ENCODE measurements at places on chromosomes 2 and 18.

DNA sequence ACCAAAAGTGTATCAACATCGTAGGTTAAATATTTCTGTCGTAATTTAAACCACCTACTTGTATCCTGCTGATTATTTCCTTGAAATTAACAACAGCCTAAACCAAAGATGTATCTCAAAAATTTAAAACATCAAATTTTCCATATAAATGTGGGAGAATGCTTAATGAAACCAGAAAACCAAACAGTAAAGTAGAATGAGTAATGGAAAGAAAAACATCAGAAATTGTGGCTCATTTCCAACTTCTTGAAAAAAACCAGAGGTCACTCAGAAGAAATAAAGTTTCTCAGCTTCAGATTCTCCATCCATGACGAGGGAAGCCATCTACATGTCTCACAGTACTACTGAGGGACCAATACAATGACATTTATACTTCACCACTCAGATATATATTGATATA lies 296.5 kb downstream of the NOL4 start:
- no peaks in the 10 kb centered on the region for H3K36me3 ChIP-seq
- DNase-seq: no peak
- H3K27me3 ChIP-seq: no peaks in the 10 kb centered on the region
- H3K27ac ChIP-seq: no peak overlapping the region
- H3K4me3 ChIP-seq: no peak overlapping the region

- H3K4me3 ChIP-seq: no peak overlapping the region
- no peaks in the 10 kb centered on the region for H3K36me3 ChIP-seq
- DNase-seq: no peak
- H3K4me1 ChIP-seq: peaks cover 7% of the 10 kb centered on the region
Measured at GRCh38 chr2:178913049-178913441, 105.8 kb upstream of the TTN start.

GRCh38 chr2:43065871-43066270 lies 160.5 kb downstream of the ZFP36L2 start:
- H3K36me3 ChIP-seq: peaks cover 3% of the 10 kb centered on the region
- no peak overlapping the region for H3K27ac ChIP-seq
- H3K4me3 ChIP-seq: no peak overlapping the region
- DNase-seq: no peak
- no peaks in the 10 kb centered on the region for H3K27me3 ChIP-seq
- peaks cover 6% of the 10 kb centered on the region for H3K4me1 ChIP-seq

GRCh38 chr2:52881606-52882005 lies 886.0 kb upstream of the CHAC2 start:
- no peaks in the 10 kb centered on the region for H3K27me3 ChIP-seq
- H3K4me3 ChIP-seq: no peak overlapping the region
- no peak for DNase-seq
- no peaks in the 10 kb centered on the region for H3K4me1 ChIP-seq
- no peak overlapping the region for H3K27ac ChIP-seq
- H3K36me3 ChIP-seq: no peaks in the 10 kb centered on the region

- peaks cover 14% of the 10 kb centered on the region for H3K36me3 ChIP-seq
- peak; percentile 28 for DNase-seq
- peaks cover 7% of the 10 kb centered on the region for H3K4me1 ChIP-seq
- H3K27ac ChIP-seq: no peak overlapping the region
- no peak overlapping the region for H3K4me3 ChIP-seq
Measured at GRCh38 chr2:46643493-46643892, 164.1 kb downstream of the TMEM247 start.

All from activated CD8-positive, alpha-beta T cell treated with anti-CD3 and anti-CD28 coated beads for 36 hours (primary cell).